ENCODE measurements at places on chromosomes 11 and 22.

- no peak for DNase-seq
Measured at GRCh38 chr22:49727881-49728569, 99.6 kb downstream of the BRD1 start.

GRCh38 chr22:39266398-39267030 lies 21.7 kb upstream of the PDGFB start:
- DNase-seq: peak; percentile 18

- no peak for DNase-seq
Measured at GRCh38 chr22:26860301-26860700, 202.9 kb downstream of the MIAT start.

DNA sequence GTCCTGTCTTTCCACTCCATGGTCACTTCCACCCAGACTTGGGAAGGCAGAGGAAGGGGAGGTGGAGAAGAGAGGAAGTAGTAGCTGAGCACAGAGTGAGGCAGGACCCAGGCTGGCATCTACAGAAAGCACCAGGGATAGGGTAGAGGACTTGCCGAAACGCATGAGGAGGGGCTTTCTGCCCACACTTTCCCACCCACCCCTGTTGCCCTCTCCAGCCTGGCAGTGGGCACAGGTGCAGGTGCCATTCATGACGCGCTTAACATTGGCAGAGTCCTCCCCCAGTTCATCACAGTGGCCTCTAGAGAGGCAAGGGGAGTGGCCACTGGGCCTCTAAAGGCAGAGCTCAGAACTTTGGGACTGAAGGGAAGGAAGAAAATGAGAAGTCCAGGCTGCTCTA lies 81.9 kb downstream of the FEZ1 start:
- no peak for DNase-seq

Measured in midbrain (tissue), 1 donor.